SW 1271 (cell line): ENCODE measurements at places on chromosomes 5 and 9.
A peak's percentile ranks its signal among the peaks of the same experiment; 100 is the strongest.

- DNase-seq = no peak
These were observed 1523.6 kb upstream of the WWC1 start for GRCh38 chr5:166767858-166768257.

DNA sequence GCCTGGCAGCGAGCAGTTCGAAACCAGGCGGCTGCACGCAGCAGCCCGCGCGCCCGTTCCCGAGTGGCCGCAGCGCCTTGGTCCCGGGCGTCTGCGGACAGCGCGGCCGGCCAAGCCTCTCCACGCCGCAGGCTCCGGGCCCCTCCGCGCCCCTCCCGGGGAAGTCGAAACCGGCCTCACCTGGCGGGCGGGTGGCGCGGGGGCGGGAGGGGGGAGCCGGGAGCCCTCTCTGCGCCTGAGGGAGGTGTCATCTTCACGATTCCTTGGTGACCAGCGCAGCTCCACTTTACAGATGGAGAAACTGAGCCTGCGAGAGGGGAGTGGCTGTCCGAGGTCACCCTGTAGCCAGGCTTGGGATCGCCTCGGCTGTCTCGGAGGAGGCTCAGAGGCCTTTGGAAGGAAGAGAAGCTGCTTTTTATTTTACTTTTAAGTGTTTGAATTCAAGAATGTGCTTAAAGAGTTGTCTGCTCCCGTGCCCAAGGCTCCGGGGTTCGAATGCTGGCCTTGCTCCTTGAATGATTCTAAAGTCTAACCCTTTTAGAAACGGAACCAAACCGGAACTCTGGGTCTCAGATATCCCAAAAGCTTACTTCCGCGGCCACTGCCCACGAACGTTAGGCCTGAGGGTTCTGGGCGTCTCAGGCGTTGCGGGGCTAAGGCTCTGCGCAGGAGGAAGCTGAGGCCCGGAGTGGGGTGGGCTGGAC, 662 bp downstream of the SUSD3 start:
- DNase-seq = no peak

DNA sequence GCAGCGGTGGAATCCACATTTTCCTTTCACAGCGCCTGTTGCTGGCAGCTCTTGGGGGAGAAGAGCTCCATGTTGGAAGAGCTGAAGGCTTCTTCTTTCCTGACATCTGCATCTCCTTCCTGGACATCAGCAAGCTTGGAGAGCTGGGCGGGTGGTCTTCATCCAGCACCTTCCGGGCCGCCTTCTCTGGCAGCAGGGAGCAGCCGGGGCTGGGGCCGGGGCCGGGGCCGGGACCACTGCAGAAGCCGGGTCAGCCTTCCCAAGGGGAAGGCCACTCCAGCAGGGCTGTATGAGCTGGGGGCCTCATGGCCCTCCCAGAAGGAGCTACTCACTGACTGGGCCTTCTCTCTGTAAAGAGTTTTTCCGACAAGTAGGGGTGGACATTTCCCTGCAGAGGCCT, 787.5 kb downstream of the TLE4 start:
- no peak for DNase-seq

GRCh38 chr5:135445306-135445985, 1.7 kb downstream of the DCANP1 start:
- no peak for DNase-seq

DNA sequence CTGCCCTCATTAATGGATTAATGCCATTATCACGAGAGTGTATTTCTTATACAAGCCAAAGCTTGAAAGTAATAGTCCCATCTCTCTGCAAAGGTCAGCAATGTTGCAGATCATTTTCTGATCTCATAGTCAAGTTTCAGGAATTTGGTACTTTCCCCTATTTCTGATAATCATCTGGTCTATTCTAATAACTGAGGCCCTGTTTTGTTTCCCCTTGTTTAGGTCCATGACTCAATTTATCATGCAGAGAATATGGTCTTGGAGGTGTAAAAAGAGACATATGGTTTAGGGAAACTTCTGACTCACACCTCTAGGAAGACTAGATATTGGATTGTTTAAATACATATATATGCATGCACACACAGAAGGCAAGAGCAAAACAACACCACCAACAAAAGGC, 339.3 kb upstream of the NUDT12 start:
- DNase-seq = no peak

DNA sequence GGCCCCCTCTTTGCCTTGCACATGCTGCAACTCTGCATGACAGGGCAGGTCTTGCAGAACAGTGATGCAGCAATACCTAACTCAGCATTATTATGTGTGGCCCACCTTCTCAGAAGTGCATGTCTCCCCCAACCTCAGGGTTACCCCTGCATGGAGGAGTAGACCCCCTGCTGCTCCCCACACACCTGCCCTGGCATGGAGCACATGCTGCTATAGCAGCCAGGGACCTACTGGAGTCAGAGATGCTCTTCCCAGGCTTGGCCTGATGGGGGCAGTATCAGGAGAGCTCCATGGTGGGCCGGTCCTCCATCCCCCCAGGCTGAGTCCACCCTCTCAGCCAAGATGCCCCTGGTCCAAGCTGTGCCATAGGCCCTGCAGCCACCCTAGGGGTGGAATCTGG, 13.2 kb upstream of the BOD1 start:
- DNase-seq = no peak

- no peak for DNase-seq
These were observed 68.9 kb downstream of the PTCH1 start for GRCh38 chr9:95447660-95448420.

DNA sequence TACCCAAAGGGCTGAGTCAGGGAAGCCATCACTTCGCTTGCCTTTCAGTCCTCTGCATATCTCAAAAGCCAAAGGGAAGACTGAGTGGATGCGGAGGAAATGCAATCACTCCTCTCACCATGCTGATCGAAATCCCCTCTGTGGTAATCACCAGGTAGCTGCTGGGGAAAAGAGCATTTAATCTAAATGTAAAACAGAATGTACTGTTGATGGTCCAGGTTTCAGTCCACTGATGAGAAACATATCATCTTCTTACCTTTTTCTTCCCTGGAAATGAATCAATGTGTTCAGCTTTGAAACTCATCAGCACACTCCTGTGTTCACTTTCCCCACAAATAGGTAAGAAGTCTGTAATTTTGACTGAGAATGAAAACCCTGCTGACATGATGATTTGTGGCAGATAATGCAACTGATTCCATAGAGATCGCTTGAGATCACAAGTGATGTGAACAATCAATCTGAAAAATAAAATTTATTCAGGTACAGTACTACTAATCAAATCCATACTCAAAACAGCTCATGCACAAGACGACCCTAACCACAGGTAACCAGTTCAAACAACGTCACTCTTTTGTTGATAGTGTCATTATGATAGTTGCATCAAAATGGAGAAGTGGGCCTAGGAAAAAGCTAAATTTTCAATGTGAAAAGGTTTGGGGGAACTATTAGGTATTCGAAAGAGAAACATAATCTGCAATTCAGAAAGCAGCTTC, 454.0 kb upstream of the RGMB start:
- DNase-seq = no peak

- no peak for DNase-seq
These were observed 86.7 kb upstream of the SLC30A5 start for GRCh38 chr5:69007163-69007562.

GRCh38 chr9:81305561-81306182, 383.7 kb downstream of the TLE1 start:
- DNase-seq = no peak

DNA sequence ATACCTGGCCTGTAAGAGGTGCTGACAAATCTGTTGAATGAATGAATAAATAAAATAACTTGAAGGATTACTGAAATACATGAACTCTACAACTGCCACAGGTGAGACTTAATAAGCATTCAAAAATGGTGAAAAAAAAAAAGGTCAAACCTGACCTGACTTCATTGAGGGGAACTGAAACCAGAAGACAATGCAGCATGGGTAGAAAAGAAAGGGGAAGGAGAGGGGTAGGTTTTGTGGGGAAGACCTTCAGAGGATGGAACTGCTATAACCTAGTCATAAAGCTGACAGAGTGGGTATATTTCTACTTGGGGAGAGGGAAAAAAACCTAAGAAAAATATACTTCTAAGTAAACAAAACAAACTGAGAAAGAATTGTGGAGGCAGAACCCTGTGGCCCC, 56.6 kb downstream of the RASEF start:
- DNase-seq = no peak

GRCh38 chr5:75720882-75721281, 3.6 kb upstream of the POC5 start:
- no peak for DNase-seq

GRCh38 chr9:4520055-4520454, 29.8 kb downstream of the SLC1A1 start:
- no peak for DNase-seq

DNA sequence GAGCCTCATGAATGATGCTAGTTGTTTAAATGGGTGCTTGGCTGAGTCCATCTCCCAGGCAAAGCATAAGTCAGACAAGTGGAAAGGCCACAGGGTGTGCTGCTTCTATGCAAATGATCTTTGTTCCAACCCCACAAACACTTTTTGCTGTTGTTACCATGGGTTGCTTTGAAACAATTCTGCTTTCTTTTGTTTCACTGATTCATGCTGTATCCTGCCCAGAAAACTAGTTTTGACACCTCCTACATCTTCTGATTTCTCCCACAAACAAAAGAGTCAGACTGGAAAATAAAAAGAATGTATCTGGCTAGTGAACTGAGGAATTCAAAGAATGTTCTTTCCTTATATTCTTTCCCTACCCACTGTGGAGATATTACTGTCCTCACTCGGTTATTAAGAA, 298.6 kb downstream of the DIRAS2 start:
- DNase-seq = peak; percentile 25

- DNase-seq = no peak
These were observed 24.8 kb upstream of the DENND1A start for GRCh38 chr9:123954518-123955280.

- DNase-seq = peak; percentile 47
These were observed 50.3 kb downstream of the SLC22A5 start for GRCh38 chr5:132419502-132420468.

- DNase-seq = peak; percentile 20
These were observed 11.4 kb downstream of the PSD2 start for GRCh38 chr5:139806726-139807646.

- DNase-seq = no peak
These were observed 76.8 kb downstream of the CFAP77 start for GRCh38 chr9:132486706-132487350.

GRCh38 chr9:107907715-107908114, 418.1 kb upstream of the KLF4 start:
- DNase-seq = no peak

GRCh38 chr5:59007460-59008063, 424.7 kb downstream of the RAB3C start:
- no peak for DNase-seq

DNA sequence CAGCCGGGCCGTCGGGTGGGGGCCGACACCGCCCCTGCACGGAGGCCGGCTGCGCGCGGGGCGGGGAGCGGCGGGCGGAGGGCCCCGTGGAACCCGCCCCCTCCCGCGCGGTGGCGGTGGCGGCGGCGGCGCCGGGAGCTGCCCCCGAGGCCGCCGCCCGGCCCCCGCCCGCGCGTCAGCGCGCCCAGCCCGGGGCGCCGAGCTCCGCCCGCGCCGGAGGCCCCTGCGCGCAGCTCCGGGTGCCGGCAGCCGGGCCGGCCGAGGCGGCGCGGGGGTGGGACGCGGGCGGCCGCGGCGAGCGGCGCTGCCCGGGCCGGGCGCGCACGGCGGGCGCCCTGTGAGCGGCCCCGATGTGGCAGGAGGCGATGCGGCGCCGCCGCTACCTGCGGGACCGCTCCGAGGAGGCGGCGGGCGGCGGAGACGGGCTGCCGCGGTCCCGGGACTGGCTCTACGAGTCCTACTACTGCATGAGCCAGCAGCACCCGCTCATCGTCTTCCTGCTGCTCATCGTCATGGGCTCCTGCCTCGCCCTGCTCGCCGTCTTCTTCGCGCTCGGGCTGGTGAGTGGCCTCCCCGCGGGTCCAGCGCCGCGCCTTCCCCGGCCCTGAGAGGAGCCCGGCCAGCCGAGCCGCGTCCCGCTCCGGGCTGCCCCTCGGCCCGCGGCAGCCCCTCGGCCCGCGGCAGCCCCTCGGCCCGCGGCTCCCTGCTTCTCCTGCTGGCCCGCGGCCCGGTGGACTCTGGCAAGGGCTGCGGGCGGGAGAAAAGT, at the start of gene ADCY2:
Gene ADCY2, plus strand, starts transcription at position 192 of the 766 bp plus-strand sequence. Its CDS starts 159 bp downstream, at position 351.
- no peak for DNase-seq

DNA sequence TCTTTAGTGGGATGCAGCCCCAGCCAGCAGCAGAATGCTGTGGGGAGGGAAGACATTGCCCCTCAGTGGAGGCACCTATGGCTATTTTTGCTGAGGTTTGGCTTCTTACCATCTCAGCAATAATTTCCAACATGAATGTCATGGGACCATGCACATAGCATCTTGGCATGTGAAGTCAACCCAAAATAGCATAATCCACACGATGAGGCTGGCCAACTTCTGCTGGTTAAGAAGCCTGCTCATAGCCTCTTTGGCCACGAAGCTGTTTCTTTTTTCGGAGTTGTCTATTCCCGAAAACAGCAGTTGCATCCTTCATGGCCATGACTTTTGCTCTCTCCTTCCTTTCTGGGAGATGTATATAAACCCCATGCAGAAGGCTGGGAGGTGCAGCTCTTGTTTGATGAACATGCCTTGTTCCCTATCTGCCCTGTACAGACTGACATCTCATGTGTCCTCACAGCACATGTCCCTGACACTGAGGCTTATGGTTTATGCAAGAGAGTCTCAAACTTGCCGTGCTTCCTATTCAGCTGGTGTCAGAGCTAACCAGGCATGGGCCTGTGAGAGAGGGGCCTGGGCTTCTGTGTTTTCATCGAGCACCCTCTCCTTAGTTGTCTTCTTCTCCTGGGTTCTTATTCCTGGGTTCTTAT, 45.3 kb downstream of the SYK start:
- DNase-seq = no peak

- peak; percentile 34 for DNase-seq
These were observed 18.5 kb upstream of the SNX2 start for GRCh38 chr5:122756264-122756911.

DNA sequence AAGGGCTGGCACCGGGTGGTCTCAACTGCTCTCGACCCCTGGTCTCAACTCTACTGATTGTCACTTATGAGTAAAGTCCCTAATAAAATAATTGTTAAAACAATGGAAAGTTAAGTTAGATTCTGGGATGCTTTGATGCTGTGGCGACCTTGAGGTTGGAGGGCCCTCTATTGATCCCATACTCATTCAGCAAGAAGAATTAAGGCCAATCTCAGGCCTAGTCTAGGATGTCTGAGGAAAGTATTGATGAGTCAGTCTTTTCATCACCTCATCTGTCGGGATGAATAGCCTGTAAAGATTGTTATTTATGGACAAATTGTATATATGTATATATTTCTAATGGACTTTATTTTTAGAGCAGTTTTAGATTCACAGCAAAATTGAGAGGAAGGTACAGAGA, 50.8 kb downstream of the WDR36 start:
- DNase-seq = no peak

GRCh38 chr5:159311063-159311462, 19.2 kb downstream of the IL12B start:
- no peak for DNase-seq

- DNase-seq = no peak
These were observed 29.6 kb upstream of the CNOT6 start for GRCh38 chr5:180464603-180464970.

- no peak for DNase-seq
These were observed 147.1 kb upstream of the SLC12A2 start for GRCh38 chr5:127936439-127936972.
